ENCODE measurements at places on chromosomes 2 and 18.

DNA sequence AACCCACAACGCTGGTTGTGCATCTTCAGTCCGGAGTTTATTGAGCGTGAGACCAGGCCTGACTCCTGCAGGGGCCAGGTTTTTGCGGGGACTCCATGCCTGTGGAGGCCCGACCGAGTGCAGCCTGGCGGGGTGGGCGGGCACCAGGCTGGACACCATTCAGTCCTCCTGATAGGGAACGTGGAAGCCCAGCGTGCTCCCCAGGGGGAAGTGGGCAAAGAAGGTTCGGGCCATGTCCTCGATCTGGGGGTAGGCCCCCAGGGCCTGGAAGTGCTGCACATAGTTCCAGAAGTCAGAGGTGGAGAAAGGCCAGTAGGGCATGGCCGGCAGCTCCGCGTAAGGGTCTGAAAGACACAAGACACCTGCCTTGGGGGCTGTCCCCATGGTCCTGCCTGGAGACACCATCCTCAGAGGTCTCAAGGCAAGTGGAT, 1.4 kb downstream of the OTOS start:
- no peak for DNase-seq

GRCh38 chr2:201532686-201533304, 81.3 kb downstream of the STRADB start:
- DNase-seq: no peak

GRCh38 chr2:158131919-158132566, 30.4 kb downstream of the UPP2 start:
- DNase-seq: no peak

DNA sequence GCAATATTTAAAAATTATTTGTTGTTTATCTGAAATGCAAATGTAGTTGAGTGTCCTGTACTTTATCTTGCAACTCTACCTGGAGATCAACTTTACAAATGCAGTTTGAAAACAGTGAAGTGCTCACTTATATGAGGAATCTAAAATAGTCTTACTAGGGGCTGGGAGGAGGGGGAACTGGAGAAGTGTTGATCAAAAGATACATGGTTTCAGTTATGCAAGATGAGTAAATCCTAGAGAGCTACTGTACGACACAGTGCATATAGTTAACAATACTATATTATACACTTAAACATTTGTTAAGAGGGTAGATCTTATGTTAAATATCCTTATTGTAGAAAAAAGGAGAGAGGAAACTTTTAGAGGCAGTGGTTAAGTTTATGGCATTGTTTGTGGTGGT, 241.9 kb downstream of the BCL11A start:
- DNase-seq: no peak

DNA sequence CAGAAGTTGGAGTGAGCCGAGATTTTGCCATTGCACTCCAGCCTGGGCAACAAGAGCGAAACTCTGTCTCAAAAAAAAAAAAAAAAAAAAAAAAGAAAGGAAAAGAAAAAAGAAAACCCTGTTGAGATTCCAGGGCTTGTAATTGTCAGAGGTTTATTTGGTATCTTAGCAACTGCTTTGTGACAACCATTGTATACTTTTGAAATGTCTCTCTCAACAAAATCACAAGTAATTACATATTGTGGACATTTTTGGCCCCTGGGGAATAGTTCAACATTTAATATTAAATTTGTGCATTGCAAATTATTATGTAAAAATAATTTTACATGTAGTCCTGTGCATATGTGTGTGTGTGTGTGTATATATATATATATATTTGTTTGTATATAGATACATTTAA, 270.8 kb downstream of the GALNT13 start:
- DNase-seq: no peak

DNA sequence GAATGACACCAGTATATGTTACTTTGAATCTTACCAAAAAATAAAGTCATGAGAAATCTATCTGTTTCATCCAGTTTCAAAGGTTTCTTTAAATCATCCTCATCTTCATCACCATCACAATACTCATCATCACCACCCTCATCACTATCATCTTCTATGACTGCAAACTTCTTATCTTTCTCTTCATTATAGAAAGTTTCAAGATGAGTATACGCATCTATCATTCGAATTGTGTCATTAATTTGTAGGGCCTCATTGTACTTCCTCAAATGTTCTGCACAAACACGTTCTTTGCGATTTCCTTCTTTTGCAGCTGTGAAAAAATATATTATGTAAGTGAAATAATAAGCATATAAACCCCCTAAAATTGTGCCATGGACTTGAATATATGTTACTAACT, 34.1 kb upstream of the FAP start:
- DNase-seq: no peak

DNA sequence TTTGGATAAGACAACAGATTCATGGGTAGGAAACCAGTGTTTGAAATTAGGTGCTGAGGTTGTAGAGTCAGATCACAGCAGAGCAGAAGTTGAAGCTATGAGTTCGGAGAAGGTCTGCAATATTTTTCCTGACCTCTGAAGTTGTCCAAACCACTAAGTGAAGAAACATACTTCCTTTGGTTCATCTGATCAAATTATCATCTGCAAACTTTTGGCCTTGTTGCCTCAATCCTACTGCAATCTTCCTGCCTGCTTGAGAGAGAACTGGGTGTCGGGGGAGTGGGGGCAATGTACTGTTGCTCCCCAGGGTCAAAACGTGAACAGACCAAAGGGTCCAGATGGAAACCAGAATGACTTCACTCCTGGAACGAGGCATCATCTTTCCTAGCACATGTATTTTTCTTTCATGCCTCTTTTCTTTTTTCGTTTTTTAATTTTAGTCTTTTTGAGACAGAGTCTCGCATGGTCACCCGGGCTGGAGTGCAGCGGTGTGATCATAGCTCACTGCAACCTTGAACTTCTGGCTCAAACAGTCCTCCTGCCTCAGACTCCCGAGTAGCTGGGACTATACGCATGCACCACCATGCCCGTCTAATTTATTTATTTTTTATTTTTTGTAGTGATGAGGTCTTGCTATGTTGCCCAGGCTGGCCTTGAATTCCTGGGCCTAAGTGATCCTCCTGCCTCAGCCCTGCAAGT, 42.7 kb downstream of the RAB31 start:
- DNase-seq: peak; percentile 19

DNA sequence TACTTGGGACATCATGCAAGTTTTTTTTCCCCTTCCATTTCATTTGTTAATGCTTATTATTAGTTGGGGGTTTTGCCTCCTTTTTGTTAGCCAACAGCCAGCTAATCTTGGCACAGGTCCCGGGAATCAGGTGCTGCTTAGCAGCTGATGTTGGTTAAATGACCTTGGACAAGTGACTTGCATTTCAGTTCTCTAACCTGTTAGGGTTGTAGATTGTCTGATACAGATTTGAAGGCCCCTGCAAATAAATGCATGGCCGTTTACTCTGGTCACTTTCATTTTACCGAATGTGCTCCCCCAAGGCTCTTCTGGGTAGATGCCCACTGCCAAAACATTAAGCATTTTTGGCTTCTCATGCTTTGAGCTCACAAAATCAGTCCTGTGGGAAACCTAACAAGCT, 120.9 kb downstream of the SPTBN1 start:
- DNase-seq: no peak

DNA sequence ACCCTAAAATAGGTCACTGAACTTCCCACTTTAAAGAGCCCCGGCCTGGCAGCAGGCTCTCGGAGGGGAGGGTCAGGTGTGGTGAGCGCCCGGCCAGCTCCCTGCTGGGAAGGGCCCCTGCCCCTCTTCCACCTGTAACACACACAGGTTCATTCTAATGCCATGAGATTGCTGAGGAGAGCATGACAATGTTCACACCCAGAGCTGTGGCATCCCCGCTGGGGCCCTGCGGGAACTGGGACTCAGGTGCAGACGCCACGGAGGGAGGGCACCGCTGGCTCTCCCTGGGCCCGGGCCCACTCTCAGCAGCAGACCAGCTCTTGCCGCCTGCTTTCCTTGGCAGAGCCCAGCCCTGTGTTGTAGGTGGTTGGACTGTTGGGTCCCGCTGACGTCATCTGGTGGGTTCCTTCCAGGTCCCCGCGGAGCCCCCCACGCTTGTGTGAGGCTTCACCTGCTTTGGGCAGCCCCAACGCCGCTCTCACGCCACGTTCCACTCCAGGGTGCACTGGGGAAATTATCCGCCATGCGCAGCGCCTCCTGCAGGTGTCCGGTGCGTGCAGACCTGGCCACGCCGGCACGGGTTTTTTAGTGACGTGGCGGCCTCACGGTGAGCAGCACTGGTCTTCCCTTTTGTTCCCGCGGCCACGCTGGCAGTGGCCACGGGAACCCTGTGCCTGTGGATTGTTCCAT, 50.4 kb upstream of the KCNG2 start:
- no peak for DNase-seq

DNA sequence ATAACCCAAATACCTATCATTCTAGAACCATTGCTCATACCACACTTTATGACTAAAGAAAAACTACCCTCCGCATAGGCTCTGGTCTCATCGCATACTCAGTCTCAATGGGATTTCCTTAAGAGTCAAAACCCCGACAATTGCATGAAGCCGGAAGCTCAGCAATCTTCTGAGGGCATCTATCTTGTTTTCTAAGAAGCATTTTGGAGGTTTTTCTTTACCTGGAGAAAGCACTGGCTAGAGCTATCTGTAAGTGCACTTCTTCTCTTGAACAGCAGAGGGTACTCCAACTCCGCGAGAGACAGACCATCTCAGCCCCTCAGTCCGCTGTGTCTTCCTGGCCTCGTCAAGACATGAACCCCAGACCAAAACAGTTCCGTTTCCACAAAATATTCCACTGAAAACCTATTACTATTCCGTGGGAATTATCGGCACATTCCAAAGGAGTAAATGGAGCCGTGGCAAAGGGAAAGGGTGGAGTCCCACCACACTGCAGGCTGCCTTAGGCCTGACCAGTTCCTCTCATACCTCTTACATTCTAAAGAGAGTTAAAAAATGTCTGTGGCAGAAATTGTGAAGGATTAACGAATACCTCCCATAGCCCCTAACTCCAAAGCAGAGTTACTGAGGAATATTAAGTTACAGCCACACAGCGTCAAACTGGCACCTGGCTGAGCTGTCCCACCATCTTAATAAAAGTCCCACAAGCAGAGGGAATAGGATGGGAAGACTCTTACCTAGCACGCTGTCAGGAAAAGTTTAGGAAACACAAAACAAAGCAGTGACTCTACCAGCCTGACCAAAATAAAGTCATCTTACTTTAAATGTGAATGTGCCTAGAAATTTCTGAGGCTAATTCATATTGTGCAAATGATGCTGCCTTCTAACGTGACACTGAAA, 325.6 kb upstream of the VRK2 start:
- DNase-seq: peak; percentile 82

GRCh38 chr2:37984176-37984575, 59.1 kb downstream of the RMDN2 start:
- no peak for DNase-seq

GRCh38 chr2:3547915-3548314, 10.2 kb downstream of the RNASEH1 start:
- DNase-seq: no peak

DNA sequence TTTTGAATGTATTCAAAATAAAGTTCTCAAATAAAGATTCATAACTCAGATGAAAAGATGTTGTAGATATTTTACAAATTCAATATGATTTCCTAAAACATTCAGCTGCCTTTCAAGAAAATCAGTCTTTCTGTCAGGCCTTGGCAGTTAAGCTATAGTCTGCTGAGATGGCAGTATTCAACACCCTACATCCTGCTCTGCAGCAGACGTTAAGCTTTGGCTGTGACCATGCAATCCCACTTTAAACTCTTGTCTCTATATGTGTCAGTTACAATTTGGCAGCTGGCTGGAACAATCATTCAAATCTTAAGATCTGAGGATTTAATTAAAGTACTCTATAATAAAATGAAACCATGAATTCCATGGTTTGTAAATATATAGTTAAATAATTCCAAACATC, 567.3 kb upstream of the ZNF804A start:
- no peak for DNase-seq

DNA sequence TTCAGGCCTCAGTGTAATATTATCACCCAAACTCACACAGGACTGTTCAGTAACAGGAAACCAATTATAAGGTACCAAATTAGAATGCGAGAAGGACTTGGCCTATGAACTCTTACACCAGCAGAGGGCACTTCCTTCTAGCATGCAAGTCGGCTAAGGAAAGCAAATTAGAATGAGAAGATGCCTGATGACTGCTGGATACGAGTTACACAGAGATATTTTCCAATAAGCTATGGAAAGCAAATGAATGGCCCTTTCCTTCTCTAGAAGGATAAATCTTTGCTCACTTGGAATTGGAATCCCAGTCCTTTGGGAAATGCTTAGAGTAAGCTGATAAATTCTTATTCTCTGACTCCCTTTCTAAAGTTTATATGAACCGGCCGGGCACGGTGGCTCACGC, 109.8 kb downstream of the AP1S3 start:
- DNase-seq: peak; percentile 60

DNA sequence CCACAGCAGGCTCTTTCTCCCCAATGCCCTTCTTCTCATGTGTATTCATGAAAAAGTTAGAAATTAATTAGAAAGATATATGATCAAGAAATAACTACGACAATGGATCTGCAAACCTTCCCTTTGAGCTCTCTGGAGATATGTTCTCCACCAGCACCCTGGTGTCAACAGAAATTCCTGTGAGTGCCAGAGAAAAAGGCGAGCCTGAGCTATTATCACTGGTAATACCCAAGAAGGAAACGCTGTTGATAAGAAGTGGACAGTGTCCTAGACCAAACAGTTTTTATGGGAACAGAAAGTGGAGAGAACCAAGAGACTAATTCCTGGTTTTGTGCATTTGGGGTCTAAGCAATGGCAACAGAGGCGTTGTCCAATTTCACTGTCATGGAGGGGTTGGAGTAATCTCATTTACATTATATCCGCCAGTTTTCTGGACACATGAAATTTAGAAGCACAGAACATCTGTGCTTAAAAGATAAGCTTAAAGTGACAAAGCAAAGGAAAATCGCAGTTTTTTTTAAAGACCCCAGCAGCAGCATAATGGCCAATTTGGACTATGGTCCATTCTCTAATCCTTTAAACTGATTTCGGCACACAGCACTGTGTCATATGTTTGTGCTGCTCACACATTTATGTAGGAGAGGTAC, 47.2 kb upstream of the CDC42EP3 start:
- DNase-seq: no peak

- no peak for DNase-seq
These were observed 565.7 kb downstream of the ZEB2 start for GRCh38 chr2:143954186-143954585.

- DNase-seq: peak; percentile 61
These were observed 30.1 kb downstream of the HRH4 start for GRCh38 chr18:24490539-24490938.

GRCh38 chr2:71749671-71750101, 296.3 kb downstream of the DYSF start:
- no peak for DNase-seq

DNA sequence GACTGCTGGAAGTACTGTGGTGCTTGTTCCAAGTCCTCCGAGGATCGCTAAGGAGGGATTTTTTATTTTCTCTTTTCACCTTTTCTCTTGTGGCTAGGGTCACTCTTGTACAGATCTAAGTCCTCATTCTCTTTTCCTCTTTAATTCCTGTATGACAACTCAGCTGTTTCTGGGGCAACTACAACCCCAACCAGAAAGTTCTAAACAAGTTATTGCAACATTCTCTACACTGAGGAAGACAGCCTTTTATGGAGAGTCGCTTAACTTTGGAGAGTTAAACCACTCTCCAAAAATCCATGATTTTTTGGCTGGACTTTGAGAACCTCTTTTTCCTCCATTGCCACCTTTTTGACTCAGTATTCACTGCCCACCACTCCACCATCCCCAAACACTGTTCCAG, 74.0 kb upstream of the SESTD1 start:
- no peak for DNase-seq

- no peak for DNase-seq
These were observed 398.0 kb upstream of the CDH20 start for GRCh38 chr18:60935041-60935910.

GRCh38 chr2:118031566-118031965, 17.7 kb upstream of the CCDC93 start:
- DNase-seq: no peak

GRCh38 chr2:121890041-121890440, 134.6 kb downstream of the TSN start:
- peak; percentile 84 for DNase-seq
